ENCODE measurements at places on chromosomes 1 and 21.

DNA sequence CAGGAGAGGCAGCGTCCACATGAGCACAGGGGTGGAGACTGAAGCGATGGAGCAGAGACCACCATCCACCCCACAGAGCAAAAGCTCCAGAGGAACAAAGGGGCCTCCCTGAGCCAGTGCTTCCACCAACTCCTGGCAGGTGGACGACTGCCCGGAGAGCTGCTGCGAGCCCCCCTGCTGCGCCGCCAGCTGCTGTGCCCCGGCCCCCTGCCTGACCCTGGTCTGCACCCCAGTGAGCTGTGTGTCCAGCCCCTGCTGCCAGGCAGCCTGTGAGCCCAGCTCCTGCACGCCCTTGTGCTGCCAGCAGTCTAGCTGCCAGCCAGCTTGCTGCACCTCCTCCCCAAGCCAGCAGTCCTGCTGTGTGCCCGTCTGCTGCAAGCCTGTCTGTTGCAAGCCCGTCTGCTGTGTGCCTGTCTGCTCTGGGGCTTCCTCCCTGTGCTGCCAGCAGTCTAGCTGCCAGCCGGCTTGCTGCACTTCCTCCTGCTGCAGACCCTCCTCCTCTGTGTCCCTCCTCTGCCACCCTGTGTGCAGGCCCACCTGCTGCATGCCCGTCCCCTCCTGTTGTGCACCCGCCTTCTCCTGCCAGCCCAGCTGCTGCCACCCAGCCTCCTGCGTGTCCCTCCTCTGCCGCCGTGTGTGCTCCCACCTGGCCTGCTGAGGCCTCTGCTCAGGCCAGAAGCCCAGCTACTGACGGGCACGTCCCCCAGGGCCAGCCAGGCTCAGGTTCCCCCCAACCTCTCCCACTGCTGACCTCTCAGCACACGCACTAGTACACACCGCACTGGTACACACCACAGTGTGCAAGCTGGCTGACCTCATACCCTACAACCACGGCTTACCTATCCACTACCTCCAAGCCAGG is 5.4 kb downstream of the KRTAP10-12 start:
- no peak for DNase-seq

GRCh38 chr21:46064870-46065214 is 33.1 kb upstream of the COL6A2 start:
- DNase-seq, result no peak

GRCh38 chr1:160113407-160113806 is 2.2 kb upstream of the ATP1A2 start:
- no peak for DNase-seq

DNA sequence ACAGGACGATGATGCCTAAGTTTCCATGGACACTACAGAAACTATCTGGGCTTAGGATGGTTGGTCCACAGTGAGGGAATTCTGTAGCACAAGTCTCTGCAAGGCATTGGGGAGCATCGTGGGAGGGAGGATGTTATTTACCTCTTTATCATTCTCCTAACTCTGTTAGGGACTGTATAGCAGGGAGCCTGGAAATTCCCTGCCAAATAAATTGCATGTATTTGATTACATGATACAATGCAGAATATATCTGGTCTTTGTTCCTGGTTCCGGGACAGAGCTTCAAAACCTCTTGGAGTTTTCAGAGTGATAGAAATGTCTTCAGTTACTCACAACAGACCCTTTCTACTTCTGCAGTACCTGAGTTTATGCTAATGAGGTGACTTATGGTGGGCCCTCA is 385.9 kb downstream of the PCP4 start:
- DNase-seq, result no peak

Measured in right kidney (tissue), 9 donors.